ENCODE measurements at places on chromosomes 1 and 21.

GRCh38 chr1:237341391-237341790 lies 299.4 kb downstream of the RYR2 start:
- no peak for DNase-seq

- no peak for DNase-seq
Observed at GRCh38 chr1:212256369-212256768, 28.8 kb upstream of the PPP2R5A start.

GRCh38 chr1:205626216-205626615 lies 5.6 kb downstream of the ELK4 start:
- no peak for DNase-seq

GRCh38 chr1:147201276-147201675 lies 23.9 kb downstream of the FMO5 start:
- no peak for DNase-seq

DNA sequence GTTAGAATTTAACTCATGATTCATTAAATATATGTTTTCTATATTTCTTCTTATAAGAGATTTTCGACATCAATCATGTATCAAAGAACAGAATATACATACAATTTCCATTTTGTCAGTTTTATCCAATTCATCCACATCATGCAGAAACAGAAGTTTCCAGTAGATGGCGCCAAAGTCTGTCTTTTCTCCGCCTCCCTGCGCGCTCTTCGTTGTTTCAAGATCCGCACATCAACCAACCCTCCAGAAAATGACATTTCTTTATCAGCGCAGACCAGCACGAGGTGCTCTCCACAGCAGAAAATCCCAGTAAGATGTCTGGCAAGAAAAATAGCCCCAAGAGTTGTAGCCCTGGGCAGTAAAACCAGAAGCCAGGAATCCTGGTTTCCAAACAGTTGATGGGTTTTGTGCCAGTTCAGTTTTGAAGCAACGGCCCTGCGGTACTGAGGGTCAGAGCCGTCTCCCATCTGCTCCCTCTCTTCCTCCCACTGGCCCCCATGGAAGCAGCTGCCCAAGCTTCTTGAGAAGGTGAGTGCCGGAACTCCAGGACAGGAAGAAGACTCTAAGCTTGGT lies 38.6 kb upstream of the GPR137B start:
- peak; percentile 29 for DNase-seq

DNA sequence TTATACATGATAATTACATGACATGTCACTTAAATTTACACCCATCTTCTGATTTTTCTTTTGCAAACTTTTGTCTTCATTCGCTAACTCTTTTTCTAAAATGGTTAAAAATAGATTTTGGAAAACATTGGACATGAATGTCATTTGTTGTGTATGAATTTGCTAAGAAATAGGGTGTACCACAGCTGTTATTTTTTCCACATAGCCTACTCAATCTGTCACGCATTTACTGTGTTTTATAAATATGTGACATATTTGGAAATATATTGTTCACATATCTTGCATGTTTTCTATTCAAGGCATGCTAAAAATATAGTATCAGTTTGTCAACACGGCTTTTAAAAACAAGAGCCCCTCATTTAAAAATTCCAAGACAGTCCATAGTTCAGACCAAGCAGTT lies 47.9 kb upstream of the TARBP1 start:
- no peak for DNase-seq

DNA sequence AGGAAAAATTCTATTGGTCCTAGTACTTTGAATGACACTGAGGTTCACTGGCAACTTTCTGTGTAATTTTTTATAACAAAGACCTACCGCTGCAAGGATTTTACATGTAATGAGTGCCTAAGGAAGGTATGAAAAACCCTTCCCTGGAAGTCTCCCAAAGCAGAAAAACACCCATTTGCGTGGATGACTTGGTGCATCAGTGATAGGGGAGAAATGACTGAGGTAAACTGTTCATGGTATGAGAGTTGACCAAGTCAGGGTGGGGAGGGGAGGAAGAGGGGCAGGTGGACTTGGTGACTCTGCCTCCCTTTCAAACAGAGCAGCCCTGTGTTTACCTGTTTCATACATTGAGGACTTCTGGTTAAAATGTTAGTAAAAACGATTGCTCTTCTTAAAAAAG lies 78.8 kb upstream of the IPO9 start:
- DNase-seq: no peak

GRCh38 chr1:157073944-157074685 lies 25.5 kb downstream of the ETV3L start:
- DNase-seq: no peak

DNA sequence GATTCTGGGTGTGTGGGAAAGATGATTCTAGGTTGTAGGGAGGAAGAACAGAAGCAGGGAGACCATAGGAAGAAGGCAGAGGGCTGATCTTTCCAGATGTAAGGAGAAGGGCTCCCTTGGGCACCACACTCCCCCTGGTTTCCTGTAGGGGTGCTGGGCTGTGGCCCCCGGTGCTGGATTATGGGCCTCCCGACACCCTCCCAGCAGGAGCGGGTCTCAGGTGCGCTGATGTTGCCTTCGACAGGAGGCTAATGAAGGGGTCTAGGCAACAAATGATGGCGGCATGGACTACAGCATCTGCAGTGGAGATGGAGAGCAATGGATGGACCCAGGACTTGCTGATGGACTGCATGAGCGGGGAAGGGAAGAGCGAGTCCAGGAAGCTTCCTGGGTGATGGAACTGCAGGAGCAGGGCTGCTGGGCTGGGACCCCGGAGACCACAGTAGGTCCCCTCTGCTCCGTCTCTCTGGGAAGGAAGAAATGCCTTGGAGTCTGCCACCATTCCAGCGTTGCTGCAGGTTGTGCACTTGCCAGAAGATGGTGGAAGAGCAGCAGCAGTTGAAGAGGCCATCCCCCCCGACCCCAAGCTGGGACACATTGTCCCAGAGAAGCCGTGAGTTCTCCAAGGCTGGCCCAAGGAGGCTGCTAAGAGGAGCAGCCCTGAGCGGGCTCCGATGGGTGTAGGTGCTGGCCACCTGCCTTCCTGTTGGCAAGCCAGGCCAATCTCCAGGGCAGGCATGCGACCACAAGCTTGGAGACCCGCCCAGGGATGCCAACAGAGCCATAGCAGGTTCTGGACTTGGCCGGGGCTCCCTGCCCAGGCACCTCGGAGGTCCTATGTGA lies 95.4 kb upstream of the VAMP3 start:
- DNase-seq: no peak

- no peak for DNase-seq
Observed at GRCh38 chr21:32233055-32233546, 45.7 kb downstream of the MIS18A start.
